ENCODE measurements at places on chromosomes 12 and 14.

DNA sequence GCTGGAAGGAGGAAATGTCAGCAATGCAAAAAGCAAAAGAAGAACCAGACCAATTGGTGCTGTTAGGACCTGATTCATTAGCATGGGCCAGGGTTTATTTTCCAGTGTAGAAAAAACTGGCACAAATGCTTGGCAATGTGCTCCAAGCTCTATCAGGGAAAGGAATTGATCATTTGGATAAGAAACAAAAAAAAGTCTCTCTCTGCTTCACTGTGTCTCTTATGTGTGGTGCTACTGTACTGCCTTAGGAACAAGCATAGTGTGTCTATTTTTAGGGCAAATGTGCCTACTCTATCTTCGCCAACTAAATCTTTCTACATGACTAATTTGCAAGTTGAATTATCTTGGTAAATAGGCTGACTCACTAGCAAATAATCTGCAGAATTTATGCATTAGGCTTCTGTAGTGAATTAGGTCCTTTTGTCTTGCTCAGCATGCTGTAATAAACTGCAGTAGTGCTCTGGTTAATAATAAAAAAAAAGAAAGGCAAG, 236.7 kb downstream of the MDGA2 start:
- no peak for DNase-seq

GRCh38 chr12:43306066-43306465, 245.9 kb downstream of the ADAMTS20 start:
- DNase-seq = no peak

- DNase-seq = peak; percentile 65
These were observed 59.6 kb upstream of the ACTN1 start for GRCh38 chr14:69038455-69039287.

GRCh38 chr12:19277711-19278110, 148.2 kb downstream of the PLEKHA5 start:
- no peak for DNase-seq

DNA sequence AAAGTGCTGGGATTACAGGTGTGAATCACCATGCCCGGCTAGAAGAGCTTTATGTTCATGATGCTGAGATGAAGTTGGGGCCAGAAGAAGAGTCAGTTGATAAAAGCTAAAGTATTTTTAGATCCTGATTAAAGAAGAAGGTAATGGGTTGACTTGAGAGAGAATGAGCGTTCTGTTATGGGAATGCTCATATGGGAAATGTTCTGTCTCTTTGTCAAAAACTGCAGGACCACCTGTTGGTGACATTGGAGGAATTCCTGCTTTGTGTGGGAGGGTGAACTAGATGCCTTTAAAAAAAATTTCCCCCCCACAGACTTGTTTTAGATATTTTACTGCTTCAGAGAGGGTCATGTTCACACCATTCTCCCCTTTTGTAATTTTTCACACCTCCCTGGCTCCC, 6.7 kb downstream of the WDR20 start:
- DNase-seq = no peak

DNA sequence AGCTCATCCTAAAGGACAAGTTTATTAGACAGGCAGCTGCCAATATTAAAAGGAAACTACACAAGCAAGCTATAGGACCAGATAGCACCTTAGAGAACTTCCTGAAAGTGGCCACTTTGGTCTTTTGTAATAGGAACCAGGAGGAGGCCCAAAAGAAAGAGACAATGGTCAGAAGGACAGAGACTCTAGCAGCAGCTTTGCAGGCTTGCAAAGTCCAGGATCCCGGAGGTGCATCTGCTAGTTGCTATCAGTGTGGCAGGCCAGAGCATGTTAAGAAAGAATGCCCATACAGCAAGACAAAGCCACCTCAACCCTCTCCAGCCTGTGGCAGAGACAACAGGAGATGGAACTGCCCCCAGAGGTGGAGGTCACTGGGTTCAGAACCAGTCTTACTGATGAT, 23.4 kb downstream of the APOBEC1 start:
- no peak for DNase-seq

- no peak for DNase-seq
These were observed 73.8 kb downstream of the DDX51 start for GRCh38 chr12:132070298-132070697.

DNA sequence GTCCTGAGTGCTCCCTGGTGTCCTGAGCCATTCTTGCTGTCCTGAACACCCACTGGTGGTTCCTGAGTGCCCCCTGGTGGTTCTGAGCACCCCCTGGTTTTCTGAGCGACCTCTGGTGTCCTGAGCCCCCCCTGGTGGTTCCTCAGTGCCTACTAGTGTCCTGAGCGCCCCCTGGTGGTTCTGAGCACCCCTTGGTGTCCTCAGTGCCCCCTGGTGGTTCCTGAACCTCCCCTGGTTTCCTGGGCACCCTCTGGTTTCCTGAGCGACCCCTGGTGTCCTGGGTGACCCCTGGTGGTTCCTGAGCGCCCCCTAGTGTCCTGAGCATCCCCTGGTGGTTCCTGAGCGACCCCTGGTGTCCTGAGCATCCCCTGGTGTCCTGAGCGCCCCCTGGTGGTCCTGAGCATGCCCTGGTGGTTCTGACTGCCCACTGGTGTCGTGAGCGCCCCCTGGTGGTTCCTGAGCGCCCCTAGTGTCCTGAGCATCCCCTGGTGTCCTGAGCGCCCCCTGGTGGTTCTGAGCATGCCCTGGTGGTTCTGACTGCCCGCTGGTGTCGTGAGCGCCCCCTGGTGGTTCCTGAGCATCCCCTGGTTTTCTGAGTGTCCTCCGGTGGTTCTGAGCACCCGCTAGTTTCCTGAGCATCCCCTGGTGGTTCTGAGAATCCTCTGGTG, 473.1 kb downstream of the TMEM121 start:
- DNase-seq = no peak

DNA sequence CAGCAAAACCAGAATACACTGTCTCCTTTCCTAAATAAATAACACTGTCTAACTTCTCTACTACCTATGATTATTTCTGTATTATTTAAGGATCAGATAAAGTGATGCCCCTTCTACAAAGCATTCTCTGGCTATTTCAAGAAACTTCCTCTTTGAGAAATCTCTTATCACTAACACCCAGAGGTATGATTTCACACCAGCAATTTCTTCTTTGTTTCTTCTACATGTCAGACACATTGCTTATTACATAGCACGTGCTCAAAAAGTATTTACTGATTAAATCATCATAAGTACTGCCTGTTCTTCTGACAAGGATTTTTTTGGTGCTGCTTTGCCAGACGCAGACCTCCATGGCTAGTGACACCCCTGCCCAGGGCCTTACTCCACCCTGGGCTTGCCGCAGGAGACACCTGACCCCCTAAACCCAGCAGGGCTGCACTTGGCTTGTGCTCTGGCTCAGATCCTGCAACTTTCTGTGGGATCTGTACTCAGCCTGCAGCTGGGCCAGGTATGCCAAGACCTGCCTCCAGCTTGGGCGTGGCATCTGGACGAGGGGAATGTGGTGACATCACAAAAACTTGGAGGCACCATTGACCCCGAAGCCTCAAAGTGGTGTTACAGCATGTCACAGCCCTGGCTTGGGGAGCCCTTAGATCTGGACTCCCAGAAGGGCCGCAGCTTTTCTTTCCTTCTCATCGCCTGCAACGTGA, 15.4 kb upstream of the HIGD1C start:
- DNase-seq = no peak

- no peak for DNase-seq
These were observed 25.9 kb downstream of the NOC4L start for GRCh38 chr12:132170094-132170636.

- DNase-seq = no peak
These were observed 6.8 kb downstream of the CCDC198 start for GRCh38 chr14:57486767-57487379.

DNA sequence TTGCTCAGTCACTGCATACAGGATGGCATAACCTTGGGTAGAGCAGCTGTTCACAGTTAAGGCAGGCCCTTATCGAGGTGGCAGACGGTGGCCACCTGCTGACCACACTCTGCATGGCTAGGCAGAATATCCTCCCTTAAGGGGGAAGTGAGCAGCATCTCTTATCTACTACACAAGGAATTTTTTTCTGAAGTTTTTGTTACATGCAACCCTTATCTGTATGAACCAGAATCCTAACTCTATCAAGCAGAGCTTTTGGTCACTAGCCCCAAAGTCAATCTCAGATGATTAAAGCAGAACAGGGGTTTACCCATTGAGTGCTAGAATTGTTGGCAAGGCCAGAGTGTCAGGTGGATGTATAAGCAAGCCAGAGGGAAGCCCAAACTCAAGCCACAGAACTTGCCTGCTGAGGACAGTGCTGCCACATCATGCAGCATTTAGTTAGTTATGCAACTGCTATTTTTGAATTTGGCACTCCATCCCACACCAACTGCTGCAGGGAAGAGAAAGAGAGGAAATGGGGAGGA, 192.8 kb downstream of the TBX5 start:
- DNase-seq = no peak

DNA sequence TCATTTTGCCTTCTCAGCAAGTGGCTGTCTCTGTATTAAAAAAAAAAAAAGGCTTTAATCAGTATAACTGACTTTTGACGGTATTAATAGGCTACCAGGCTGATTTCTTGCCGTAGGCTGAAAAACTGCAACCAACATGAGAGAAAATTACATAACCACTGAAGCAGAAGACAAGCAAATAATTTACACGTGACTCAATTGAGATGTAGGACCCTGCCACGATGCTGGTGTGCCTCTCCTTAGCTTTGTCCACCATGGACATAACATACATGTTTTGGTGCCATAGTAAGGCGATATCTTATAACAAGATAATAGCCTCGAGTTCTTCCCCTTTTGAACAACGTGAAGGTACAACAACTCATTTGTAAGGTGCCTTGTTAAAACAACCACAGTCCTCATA, 88.7 kb upstream of the GRIP1 start:
- no peak for DNase-seq

DNA sequence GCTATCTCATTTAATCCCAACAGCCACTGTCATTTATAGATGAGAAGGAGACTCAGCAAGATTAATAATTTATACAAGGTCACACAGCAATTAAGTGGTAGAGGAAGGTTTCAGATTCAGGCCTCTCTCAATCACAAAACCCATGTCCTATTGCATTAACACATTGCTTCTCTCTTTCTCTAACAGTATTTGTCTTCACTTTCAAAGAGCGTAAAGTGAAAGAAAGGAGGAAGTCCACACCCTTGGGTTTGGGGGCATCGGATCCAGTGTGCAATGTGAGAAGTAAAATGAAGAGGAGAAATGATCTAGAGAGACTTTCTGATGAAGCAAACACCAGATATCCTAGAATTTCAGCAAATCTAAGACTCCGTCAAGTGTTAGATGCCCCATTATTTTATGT, 7.0 kb upstream of the VRK1 start:
- no peak for DNase-seq

GRCh38 chr12:19030603-19031002, 98.9 kb upstream of the PLEKHA5 start:
- DNase-seq = no peak

- peak; percentile 13 for DNase-seq
These were observed 29.5 kb downstream of the CEP170B start for GRCh38 chr14:104894331-104895206.

DNA sequence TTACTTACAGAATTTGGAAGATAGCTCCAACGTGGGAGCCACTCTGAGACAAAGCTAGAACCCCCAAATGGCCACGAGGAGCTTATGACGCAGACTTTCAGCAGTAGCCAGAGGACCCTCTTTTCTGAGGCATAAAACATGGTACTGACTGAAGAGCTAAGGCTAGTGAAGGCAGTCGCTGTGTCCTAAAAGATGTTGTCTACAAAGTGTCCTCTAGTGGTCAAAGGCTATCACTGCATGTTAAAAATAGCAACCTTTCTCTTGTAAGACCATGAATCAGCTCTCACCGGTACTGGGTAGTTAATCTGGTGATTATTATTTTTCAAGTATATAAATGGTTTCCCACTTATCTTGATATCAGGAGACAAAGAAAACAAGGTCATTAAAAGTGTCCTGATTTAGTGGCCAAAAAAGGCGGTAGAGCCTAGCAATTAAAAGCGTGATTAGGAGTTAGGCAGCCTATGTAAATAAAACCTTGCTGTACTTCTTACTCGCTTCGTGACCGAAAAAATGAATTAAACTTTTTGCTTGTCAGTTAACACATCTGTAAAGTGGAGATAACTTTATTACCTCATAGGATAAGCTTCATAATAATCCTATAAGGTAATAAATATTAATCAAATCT, 47.0 kb upstream of the LGR5 start:
- no peak for DNase-seq

GRCh38 chr14:69300601-69301221, 40.8 kb downstream of the GALNT16 start:
- DNase-seq = no peak

- no peak for DNase-seq
These were observed 193.7 kb downstream of the KIF26A start for GRCh38 chr14:104331871-104332605.

DNA sequence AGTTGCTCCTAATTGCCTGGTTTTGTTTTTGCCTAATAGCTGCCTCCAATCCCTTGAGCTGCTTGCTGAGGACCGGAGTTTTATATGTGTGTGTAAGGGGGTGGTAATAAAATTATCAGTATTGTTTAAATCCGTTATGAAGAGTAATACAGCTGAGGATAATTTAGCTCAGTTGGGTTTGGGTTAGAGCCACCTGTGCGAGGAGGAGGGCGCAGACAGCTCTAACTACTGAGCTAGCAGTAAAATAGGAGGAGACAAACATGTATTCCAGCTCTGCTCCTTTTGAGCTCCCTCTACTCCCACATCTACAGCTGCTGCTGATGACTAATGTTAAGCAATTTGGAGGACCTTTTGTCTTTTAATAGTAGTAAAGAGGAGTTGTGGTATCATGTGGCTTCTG, 61.5 kb downstream of the SPATS2 start:
- DNase-seq = no peak

DNA sequence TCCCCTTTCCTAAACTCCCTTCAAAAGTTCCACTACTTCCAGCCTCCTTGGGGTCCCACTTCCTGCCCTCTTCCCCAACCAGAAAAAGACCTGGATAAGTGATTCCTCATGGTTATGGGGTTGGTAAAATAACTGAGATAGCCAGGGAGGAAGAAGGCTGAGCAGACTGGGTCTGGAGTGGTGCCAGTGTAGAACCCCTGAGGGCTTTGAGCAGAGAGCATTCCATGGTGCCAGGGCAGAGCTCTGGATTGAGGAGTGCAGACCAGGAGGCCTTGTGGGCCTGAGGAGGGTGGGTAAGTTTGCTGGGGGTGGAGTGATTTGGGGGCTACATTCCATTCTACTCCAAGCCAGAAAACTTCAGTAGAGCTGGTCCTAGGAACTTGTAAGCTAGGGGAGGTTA, 9.5 kb upstream of the CISTR start:
- no peak for DNase-seq
